ENCODE measurements at places on chromosomes 1 and 21. TPM values are rescaled to one million over a fixed set of nuclear protein-coding genes. Genes with fewer than 3 reads are reported as not detected.
A peak's percentile ranks its signal among the peaks of the same experiment; 100 is the strongest.

The SLFNL1 gene
- not detected for total RNA-seq

The YBX1 gene
- total RNA-seq, result 569 TPM

GRCh38 chr1:35559317-35559944 lies 1.8 kb downstream of the NCDN start:
- peaks cover 26% of the 10 kb centered on the region for H3K36me3 ChIP-seq
- H3K4me1 ChIP-seq, result peaks cover 39% of the 10 kb centered on the region

GRCh38 chr1:232648316-232648715 lies 18.4 kb upstream of the SIPA1L2 start:
- H3K36me3 ChIP-seq, result no peaks in the 10 kb centered on the region
- H3K4me3 ChIP-seq, result no peak overlapping the region
- peak overlapping the region; percentile 17 for H3K27ac ChIP-seq
- H3K27me3 ChIP-seq, result no peaks in the 10 kb centered on the region
- DNase-seq, result no peak

The TMEM269 gene
- not detected for total RNA-seq

DNA sequence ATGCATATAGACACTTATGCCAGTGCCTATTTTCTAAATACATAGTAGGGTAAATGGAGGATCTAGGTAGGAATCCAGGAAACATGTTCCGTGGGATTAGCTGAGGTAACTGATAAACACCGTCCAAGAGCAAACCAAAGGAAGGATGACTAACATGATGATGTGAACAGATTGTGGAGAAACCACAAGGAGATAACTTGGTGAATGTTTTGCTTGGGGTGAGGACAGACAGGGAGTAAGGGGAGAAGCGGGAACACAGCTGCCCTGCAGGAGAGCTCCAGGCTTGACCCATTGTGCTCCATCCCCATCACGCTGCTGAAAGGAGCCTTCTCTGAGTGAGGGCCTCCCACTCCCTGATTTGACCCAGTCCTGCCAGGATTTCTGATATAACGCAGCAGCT lies 87.0 kb upstream of the ZC3H11B start:
- no peaks in the 10 kb centered on the region for H3K4me1 ChIP-seq
- H3K27me3 ChIP-seq, result no peaks in the 10 kb centered on the region
- H3K36me3 ChIP-seq, result no peaks in the 10 kb centered on the region
- no peak overlapping the region for H3K27ac ChIP-seq
- no peak for DNase-seq

DNA sequence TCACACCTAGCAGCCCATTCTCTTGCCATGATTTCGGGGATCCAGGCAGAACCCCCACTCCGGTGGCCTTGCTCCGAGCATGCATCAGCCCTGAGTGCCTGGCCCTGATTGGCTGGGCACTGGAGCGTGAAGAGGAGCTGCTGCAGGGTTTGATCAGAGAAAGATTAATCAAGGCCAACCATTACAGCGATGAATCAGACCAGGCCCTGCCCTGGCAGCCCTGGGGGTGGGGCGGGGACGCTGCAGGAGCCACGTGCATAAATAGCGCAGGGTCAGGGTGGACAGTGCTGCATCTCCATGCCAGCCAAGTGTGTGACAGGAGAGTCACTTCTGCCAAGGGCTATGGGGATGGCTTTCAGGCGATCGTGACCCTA lies 3.4 kb upstream of the FAM131C start:
- no peaks in the 10 kb centered on the region for H3K27me3 ChIP-seq
- no peak overlapping the region for H3K4me3 ChIP-seq
- no peaks in the 10 kb centered on the region for H3K36me3 ChIP-seq

DNA sequence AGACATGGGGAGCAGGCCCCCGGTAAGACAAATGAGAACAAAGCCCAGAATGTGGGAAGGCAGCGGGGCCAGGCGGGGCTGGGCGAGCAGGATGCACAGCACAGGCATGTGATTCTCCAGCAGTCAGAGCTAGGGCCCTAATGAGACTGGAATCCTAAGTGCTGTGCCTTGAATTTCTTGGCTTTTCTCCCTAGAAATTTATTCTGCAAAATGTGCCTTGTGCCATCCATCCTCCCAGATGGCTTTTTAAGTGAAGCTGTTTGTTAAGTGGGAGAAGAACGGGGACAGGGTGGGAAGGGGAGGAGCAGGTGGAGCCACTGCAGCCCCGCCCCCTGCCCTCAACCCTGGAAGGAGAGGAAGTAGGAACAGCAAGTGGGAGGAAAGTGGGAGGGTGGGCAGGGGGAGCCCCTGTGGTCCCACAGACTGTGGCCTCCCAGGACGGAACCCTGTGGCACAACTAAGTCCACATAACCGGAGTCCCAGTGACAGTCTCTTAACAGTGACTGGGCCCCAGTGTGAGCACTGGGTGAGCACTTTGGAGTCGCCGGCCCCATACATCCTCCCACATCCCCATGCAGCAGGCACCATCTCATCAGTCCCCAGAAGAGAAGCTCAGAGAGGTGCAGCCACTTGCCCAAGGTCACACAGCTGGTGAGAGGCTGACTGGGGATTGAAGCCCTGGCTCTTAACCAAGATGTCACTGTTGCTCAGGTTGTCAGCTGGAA lies 216.9 kb downstream of the MATN1 start:
- no peak for DNase-seq
- no peaks in the 10 kb centered on the region for H3K4me1 ChIP-seq
- no peaks in the 10 kb centered on the region for H3K36me3 ChIP-seq
- no peak overlapping the region for H3K27ac ChIP-seq

DNA sequence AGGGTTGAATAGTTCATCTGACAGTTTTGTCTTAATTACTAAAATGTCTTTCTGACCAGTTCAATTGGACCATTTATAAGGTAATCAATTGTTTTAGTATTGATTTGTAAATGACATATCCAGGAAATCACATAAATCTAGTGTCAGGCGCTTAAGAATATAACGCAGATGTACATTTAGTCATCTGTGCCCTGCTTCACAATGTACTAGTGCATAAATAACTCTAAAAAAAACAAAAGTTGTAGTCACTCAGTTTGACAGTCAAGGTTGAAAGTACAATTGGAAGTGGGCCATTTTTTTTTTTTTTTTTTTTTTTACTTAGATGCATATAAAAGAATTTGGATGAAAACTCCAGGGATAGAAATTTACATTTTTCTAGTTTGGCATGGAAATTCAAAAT lies 490.4 kb downstream of the PTPRC start:
- DNase-seq, result no peak
- no peak overlapping the region for H3K27ac ChIP-seq
- no peaks in the 10 kb centered on the region for H3K36me3 ChIP-seq
- no peak overlapping the region for H3K4me3 ChIP-seq
- no peaks in the 10 kb centered on the region for H3K4me1 ChIP-seq

DNA sequence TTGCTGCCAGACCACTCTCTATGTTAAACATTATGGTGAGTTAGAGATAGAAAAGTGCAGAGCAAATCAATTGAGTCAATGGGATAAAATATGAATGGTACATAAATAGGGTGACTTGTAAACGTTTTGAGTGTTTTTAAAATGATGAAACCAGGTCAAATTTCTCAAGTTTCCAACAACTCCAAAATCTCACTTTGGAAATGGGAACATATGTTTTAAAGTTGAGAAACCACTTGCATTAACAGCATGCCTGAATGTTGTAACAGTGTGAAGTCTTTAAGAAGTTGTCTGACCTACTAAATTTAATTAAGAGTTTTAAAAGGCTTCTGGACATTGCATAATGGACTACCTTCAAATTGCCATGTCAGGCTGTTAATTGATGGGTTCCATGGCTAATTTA lies 33.6 kb upstream of the RAVER2 start:
- no peaks in the 10 kb centered on the region for H3K27me3 ChIP-seq
- no peak overlapping the region for H3K4me3 ChIP-seq
- no peak overlapping the region for H3K27ac ChIP-seq
- no peaks in the 10 kb centered on the region for H3K36me3 ChIP-seq
- DNase-seq, result no peak

DNA sequence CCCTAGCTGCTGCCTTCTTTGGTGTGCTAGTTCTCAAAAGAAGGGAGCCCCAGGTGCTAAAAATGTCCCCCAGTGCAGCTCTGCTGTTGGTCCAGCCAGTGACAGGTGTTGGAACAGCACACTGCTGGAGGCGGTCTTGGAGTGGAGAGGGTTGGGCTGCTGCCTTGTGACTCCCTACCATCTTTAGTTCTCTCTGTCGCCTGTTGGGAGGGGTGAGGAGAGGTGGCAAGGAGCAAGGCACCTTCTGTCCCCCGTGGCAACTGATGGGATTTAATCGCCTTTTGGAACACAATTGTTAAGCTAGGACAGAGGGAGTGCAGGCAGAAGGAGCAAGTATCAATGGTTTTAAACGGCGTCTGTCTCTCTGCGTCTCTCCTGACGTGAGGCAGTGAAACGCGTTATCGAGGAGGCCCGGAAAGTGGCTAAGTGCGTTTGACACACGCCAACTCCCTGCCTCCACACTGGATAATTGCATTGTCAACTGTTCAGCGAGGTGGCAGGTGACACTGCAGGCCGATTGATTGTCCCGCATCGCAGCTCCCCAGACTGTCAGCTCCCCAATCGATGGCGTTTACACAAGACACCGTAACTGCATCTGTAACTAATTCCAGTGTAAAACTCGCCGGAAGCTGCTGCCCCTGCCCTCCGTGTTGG lies 34.0 kb downstream of the TMEM53 start:
- H3K27ac ChIP-seq, result no peak overlapping the region
- DNase-seq, result no peak
- peaks cover 62% of the 10 kb centered on the region for H3K4me1 ChIP-seq
- H3K36me3 ChIP-seq, result peaks cover 100% of the 10 kb centered on the region
- H3K27me3 ChIP-seq, result no peaks in the 10 kb centered on the region

- no peak for DNase-seq
- no peak overlapping the region for H3K27ac ChIP-seq
- H3K36me3 ChIP-seq, result no peaks in the 10 kb centered on the region
- H3K4me1 ChIP-seq, result peaks cover 12% of the 10 kb centered on the region
- no peak overlapping the region for H3K4me3 ChIP-seq
- H3K27me3 ChIP-seq, result no peaks in the 10 kb centered on the region
Observed at GRCh38 chr1:223088713-223089240, 54.3 kb downstream of the TLR5 start.

The GCSAML gene
- 0.88 TPM for total RNA-seq

- H3K36me3 ChIP-seq, result no peaks in the 10 kb centered on the region
- H3K4me3 ChIP-seq, result no peak overlapping the region
- peaks cover 15% of the 10 kb centered on the region for H3K4me1 ChIP-seq
- no peaks in the 10 kb centered on the region for H3K27me3 ChIP-seq
Observed at GRCh38 chr1:14328685-14329084, 269.8 kb upstream of the KAZN start.

DNA sequence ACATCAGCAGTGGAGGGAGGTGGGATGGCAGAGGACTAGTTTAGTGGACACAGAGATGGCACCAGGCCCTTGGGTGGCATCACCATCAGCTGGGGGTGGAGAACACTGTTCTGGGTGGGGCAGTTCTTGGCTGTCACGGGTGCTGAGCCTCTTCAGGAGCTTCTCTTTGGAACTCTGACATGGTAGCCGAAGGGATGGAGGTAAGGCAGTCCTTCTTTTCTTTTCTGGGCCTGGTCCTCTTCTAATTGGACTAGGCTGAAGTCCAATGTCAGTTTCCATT lies 8.3 kb upstream of the MEF2D start:
- DNase-seq, result no peak
- peaks cover 15% of the 10 kb centered on the region for H3K4me1 ChIP-seq
- H3K27me3 ChIP-seq, result no peaks in the 10 kb centered on the region
- no peak overlapping the region for H3K4me3 ChIP-seq

- no peak overlapping the region for H3K27ac ChIP-seq
- no peaks in the 10 kb centered on the region for H3K36me3 ChIP-seq
- no peaks in the 10 kb centered on the region for H3K27me3 ChIP-seq
- H3K4me1 ChIP-seq, result no peaks in the 10 kb centered on the region
- no peak for DNase-seq
- H3K4me3 ChIP-seq, result no peak overlapping the region
Observed at GRCh38 chr1:184539580-184539979, 152.8 kb downstream of the C1orf21 start.

- H3K27ac ChIP-seq, result no peak overlapping the region
- no peak for DNase-seq
- H3K4me3 ChIP-seq, result no peak overlapping the region
Observed at GRCh38 chr1:206911064-206911663, 10.6 kb downstream of the FCMR start.

DNA sequence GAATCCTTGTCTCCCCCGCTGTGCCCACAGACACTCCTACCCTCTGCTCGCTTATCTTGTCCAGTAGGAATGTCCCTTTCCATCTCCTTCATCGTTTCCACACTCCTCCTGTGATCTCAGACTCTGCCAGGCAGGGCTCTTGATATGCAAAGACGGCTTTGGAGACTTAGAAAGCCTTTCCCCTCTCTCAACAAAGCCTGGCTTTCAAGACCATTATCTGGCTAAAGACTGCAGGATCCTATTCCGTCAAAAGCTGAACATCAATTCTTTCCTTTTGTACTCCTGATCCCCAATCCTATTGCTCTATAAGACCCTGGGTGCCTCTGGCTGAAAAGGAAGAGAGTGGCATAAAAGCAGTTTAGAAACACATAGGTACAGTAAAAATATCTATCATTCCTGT lies 63.9 kb downstream of the SDC3 start:
- no peak for DNase-seq
- H3K36me3 ChIP-seq, result no peaks in the 10 kb centered on the region
- H3K27ac ChIP-seq, result no peak overlapping the region
- H3K4me1 ChIP-seq, result peaks cover 6% of the 10 kb centered on the region
- no peaks in the 10 kb centered on the region for H3K27me3 ChIP-seq

DNA sequence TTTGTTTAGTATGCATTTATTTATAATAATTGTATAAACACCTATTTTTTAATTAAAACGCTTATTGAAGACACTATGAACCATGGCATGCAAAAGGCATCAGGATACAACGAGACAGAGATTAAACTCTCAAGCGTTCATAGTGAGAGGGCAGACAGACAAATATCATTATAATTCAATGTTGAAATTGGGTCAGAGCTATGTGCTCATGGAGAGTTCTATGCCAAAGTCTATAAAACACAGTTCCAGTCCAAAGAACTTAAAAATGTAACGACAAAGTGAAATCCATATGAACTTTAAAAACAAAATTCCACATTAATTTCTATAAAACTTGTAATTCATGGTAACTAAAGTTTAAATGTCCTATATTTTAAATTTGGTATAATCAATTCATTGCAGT lies 724.0 kb downstream of the LTN1 start:
- no peaks in the 10 kb centered on the region for H3K4me1 ChIP-seq
- H3K27me3 ChIP-seq, result no peaks in the 10 kb centered on the region
- H3K27ac ChIP-seq, result no peak overlapping the region
- no peaks in the 10 kb centered on the region for H3K36me3 ChIP-seq

- H3K4me3 ChIP-seq, result no peak overlapping the region
- no peaks in the 10 kb centered on the region for H3K4me1 ChIP-seq
- no peak for DNase-seq
- no peaks in the 10 kb centered on the region for H3K27me3 ChIP-seq
- no peak overlapping the region for H3K27ac ChIP-seq
- peaks cover 7% of the 10 kb centered on the region for H3K36me3 ChIP-seq
Observed at GRCh38 chr1:35603941-35604340, 30.8 kb downstream of the TFAP2E start.

The CREG1 gene
- 183 TPM for total RNA-seq

All from esophagus squamous epithelium (tissue), 5 donors.